ENCODE measurements at places on chromosomes 7 and 10. TPM values are rescaled to one million over a fixed set of nuclear protein-coding genes. Genes with fewer than 3 reads are reported as not detected.

GRCh38 chr10:123522702-123523312 is 143.3 kb upstream of the GPR26 start:
- H3K4me1 ChIP-seq: no peaks in the 10 kb centered on the region
- no peak overlapping the region for H3K4me3 ChIP-seq
- no peak overlapping the region for H3K27ac ChIP-seq
- H3K36me3 ChIP-seq: no peaks in the 10 kb centered on the region
- DNase-seq: no peak

DNA sequence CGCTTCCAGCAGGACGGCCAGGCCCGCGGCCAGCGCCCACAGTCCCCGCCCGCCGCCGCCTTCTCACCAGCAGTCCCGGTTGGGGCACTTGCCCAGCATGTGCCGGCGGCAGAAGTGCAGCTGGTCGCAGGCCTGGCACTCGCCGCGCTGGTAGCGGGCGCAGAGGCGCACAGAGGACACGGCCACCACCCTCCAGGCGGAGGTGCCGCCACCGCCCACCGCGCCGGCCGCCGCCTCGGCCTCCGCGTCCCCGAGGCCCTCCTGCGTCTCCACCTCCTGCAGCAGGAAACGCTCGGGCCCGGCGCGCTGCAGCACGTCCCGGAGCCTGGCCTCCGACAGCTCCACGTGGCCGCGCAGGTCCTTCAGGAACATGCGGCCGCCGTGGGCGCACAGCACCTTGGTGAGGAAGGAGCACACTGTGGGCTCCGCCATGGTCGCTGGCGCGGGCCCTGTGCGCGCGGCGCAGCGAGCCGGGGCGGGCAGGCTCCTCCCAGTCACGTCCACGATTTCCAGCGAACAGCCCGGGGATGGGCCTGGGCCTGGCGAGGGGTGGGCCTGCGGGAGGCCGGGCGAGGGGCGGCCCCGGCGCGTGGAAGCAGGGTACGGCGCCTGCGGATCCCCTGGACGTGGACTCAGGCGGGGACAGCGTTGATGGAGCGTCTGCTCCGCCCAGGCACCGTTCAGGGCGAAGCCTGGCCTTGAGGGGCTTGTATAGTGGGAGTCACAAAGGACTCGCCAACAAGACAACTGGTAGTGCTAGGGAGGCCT is at the start of gene ZC3HAV1L:
Gene ZC3HAV1L, minus strand, starts transcription at position 457 of the 768 bp plus-strand sequence. Its CDS starts 25 bp downstream, at position 432.
- peak within 1 kb of the TSS; percentile 66 for H3K4me3 ChIP-seq
- 0 out of 2 replicates have a peak within 1 kb of the TSS, but pooled peaks have one; percentile 30 for H3K27ac ChIP-seq
- H3K36me3 ChIP-seq: peaks cover 6% of the 10 kb centered on the region
- H3K4me1 ChIP-seq: peaks cover 5% of the 10 kb centered on the region
- no peaks in the 10 kb centered on the region for H3K27me3 ChIP-seq
- peak; percentile 80 for DNase-seq

- no peak overlapping the region for H3K27ac ChIP-seq
- H3K4me1 ChIP-seq: no peaks in the 10 kb centered on the region
- DNase-seq: no peak
- no peak overlapping the region for H3K4me3 ChIP-seq
- peaks cover 5% of the 10 kb centered on the region for H3K36me3 ChIP-seq
Measured at GRCh38 chr7:134949171-134949570, 37.1 kb upstream of the AGBL3 start.

- H3K27ac ChIP-seq: no peak overlapping the region
- H3K4me3 ChIP-seq: no peak overlapping the region
- no peak for DNase-seq
- no peaks in the 10 kb centered on the region for H3K36me3 ChIP-seq
Measured at GRCh38 chr10:15684768-15685167, 35.0 kb downstream of the ITGA8 start.

GRCh38 chr7:2033586-2034135 is 199.1 kb downstream of the MAD1L1 start:
- no peaks in the 10 kb centered on the region for H3K36me3 ChIP-seq
- no peak for DNase-seq
- no peaks in the 10 kb centered on the region for H3K27me3 ChIP-seq
- no peaks in the 10 kb centered on the region for H3K4me1 ChIP-seq

GPR158 gene
- polyA plus RNA-seq: 0.14 TPM

TECPR1 gene
- 2.4 TPM for polyA plus RNA-seq

SFTPA2 gene
- not detected for polyA plus RNA-seq

All from H1 (cell line).